Spleen (tissue), 13 donors: ENCODE measurements at places on chromosomes 6 and 20.

DNA sequence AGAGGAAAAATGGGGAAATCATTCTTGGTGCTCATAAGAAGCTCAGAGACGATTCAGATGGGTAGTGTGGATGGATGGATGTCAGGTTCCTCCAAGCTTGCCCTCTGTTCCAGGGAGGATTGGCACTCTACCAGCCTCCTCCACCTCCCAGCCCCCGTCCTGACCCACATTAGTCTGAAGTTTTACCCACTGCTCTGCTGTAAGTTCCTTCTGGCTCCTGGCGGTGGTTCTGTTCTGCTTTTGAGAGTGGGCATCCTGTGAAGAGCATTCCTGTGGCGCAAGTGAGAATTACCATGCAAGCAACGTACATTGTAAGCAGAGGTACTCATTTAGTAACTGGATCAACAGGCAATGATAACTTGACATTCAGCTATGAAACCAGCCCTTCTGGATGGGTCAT, 103.4 kb downstream of the SYNDIG1 start:
- H3K27ac ChIP-seq, result no peak overlapping the region
- H3K36me3 ChIP-seq, result no peaks in the 10 kb centered on the region
- no peak for DNase-seq
- no peaks in the 10 kb centered on the region for H3K4me1 ChIP-seq
- H3K27me3 ChIP-seq, result no peaks in the 10 kb centered on the region
- no peak overlapping the region for H3K4me3 ChIP-seq

- DNase-seq, result no peak
- peak overlapping the region; percentile 77 for H3K27ac ChIP-seq
- H3K4me1 ChIP-seq, result peaks cover 94% of the 10 kb centered on the region
- no peaks in the 10 kb centered on the region for H3K36me3 ChIP-seq
- no peak overlapping the region for H3K4me3 ChIP-seq
These were observed 37.9 kb downstream of the PREX1 start for GRCh38 chr20:48789781-48790472.

- peak overlapping the region; percentile 43 for H3K4me3 ChIP-seq
- peaks cover 34% of the 10 kb centered on the region for H3K4me1 ChIP-seq
- H3K27ac ChIP-seq, result peak overlapping the region; percentile 10
- H3K27me3 ChIP-seq, result no peaks in the 10 kb centered on the region
These were observed 111.2 kb downstream of the SCML4 start for GRCh38 chr6:107712665-107713551.

GRCh38 chr6:97049253-97050011, 124.9 kb downstream of the KLHL32 start:
- no peaks in the 10 kb centered on the region for H3K36me3 ChIP-seq
- H3K4me1 ChIP-seq, result no peaks in the 10 kb centered on the region
- peak overlapping the region; percentile 41 for H3K27ac ChIP-seq
- no peak for DNase-seq

GRCh38 chr6:91098006-91098405, 511.1 kb upstream of the MAP3K7 start:
- no peak overlapping the region for H3K27ac ChIP-seq
- H3K36me3 ChIP-seq, result no peaks in the 10 kb centered on the region
- no peak for DNase-seq
- H3K4me1 ChIP-seq, result no peaks in the 10 kb centered on the region

- H3K27ac ChIP-seq, result no peak overlapping the region
- DNase-seq, result no peak
- H3K4me1 ChIP-seq, result peaks cover 22% of the 10 kb centered on the region
- no peaks in the 10 kb centered on the region for H3K36me3 ChIP-seq
- no peak overlapping the region for H3K4me3 ChIP-seq
These were observed 13.4 kb upstream of the OCSTAMP start for GRCh38 chr20:46563860-46564221.

GRCh38 chr20:50338479-50339391, 148.1 kb downstream of the CEBPB start:
- H3K27me3 ChIP-seq, result no peaks in the 10 kb centered on the region
- DNase-seq, result peak; percentile 78
- H3K4me1 ChIP-seq, result peaks cover 24% of the 10 kb centered on the region
- H3K27ac ChIP-seq, result peak overlapping the region; percentile 10
- no peaks in the 10 kb centered on the region for H3K36me3 ChIP-seq
- peak overlapping the region; percentile 8 for H3K4me3 ChIP-seq

GRCh38 chr6:82006027-82006738, 241.4 kb downstream of the IBTK start:
- no peaks in the 10 kb centered on the region for H3K4me1 ChIP-seq
- H3K27me3 ChIP-seq, result no peaks in the 10 kb centered on the region
- DNase-seq, result no peak
- no peaks in the 10 kb centered on the region for H3K36me3 ChIP-seq
- H3K27ac ChIP-seq, result no peak overlapping the region

DNA sequence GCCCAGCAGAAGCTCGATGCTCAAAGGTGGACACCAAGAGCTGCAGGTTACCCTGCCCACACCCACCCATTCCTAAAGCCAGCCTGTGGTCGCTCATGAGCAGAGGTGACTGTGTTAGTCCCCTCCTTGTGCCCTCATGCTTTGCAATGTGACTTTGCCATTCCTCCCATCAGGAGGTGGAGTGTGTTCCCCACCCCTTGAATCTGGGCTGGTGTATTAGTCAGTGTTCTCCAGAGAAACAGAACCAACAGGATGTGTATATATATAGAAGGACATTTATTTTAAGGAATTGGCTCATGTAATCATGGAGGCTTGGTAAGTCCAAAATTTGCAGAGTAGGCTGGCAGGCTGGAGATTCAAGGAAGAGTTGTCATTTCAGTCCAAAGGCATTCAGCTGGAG, 54.4 kb upstream of the RNF24 start:
- no peaks in the 10 kb centered on the region for H3K27me3 ChIP-seq
- H3K4me3 ChIP-seq, result no peak overlapping the region
- peak; percentile 30 for DNase-seq
- no peaks in the 10 kb centered on the region for H3K36me3 ChIP-seq

GRCh38 chr6:15132167-15132566, 113.7 kb upstream of the JARID2 start:
- no peaks in the 10 kb centered on the region for H3K27me3 ChIP-seq
- H3K36me3 ChIP-seq, result no peaks in the 10 kb centered on the region
- no peaks in the 10 kb centered on the region for H3K4me1 ChIP-seq
- no peak for DNase-seq

DNA sequence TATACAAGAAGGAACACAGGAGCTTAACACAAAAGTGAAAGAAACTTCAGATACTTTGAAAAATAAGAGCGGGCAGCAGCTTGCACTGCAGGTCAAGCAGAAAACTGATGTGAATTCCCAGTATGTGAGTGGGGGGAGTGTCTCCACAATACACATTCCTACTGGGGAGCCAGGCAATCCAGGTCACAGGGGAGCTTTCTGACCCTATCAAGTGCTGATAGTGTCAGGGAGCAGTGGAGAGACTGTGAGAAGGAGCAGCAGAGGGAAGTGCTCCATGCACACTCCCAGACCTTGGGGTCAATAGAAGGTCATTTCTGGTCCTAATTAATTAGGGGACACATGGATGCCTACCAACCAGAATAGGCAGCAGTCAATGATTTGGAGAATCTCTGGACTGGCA, 59.4 kb downstream of the PDSS2 start:
- H3K27me3 ChIP-seq, result no peaks in the 10 kb centered on the region
- peaks cover 41% of the 10 kb centered on the region for H3K36me3 ChIP-seq
- H3K4me3 ChIP-seq, result no peak overlapping the region
- H3K4me1 ChIP-seq, result no peaks in the 10 kb centered on the region
- no peak for DNase-seq
- H3K27ac ChIP-seq, result no peak overlapping the region

- no peaks in the 10 kb centered on the region for H3K36me3 ChIP-seq
- no peak overlapping the region for H3K27ac ChIP-seq
- no peaks in the 10 kb centered on the region for H3K27me3 ChIP-seq
- peaks cover 11% of the 10 kb centered on the region for H3K4me1 ChIP-seq
- no peak overlapping the region for H3K4me3 ChIP-seq
These were observed 174.3 kb downstream of the SCP2D1 start for GRCh38 chr20:18987781-18988360.

DNA sequence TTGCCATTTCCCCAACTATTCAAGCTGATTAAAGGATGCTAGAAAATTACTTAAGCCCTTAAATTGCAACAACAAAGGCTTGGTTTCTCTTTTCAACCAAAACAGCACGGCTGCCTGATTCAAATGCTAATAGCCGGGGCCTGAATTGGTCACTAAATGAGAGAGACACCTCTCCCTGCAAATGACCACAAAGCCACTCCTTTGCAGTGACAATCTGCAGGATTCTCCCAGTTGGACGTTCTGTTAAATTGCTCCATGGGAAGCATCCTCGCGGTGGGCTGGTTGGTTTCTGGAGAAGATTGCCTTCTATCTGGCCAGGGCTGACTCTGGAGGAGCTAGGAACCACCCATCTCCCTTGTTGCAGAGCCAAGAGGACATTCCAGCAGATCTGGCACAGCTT, 29.7 kb upstream of the TBXT start:
- H3K27ac ChIP-seq, result no peak overlapping the region
- no peaks in the 10 kb centered on the region for H3K4me1 ChIP-seq
- no peak for DNase-seq
- no peaks in the 10 kb centered on the region for H3K36me3 ChIP-seq

DNA sequence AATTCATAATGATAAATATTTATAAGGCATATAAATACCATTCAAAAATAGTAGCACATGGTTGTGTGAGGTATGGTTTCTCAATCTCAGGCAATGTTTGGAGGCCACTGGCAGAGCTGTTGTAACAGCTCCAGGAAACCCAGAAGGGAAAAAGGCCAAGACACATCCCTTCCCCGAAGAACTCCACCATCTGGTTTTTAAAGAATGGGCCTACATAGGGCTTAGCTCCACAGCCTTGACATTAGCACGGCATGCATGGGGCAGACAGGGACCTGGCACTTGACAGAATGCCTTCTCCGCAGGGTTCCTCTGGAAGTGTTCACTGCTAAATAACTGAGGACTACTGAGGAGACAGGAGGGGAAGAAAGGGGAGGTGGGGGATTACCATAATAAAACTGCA, 16.1 kb upstream of the FOXO3 start:
- H3K27me3 ChIP-seq, result no peaks in the 10 kb centered on the region
- no peaks in the 10 kb centered on the region for H3K36me3 ChIP-seq
- DNase-seq, result no peak

GRCh38 chr20:63567136-63567385, 7.0 kb downstream of the HELZ2 start:
- H3K4me3 ChIP-seq, result peak overlapping the region; percentile 65
- DNase-seq, result no peak
- peaks cover 28% of the 10 kb centered on the region for H3K4me1 ChIP-seq
- no peaks in the 10 kb centered on the region for H3K27me3 ChIP-seq
- H3K36me3 ChIP-seq, result peaks cover 45% of the 10 kb centered on the region

DNA sequence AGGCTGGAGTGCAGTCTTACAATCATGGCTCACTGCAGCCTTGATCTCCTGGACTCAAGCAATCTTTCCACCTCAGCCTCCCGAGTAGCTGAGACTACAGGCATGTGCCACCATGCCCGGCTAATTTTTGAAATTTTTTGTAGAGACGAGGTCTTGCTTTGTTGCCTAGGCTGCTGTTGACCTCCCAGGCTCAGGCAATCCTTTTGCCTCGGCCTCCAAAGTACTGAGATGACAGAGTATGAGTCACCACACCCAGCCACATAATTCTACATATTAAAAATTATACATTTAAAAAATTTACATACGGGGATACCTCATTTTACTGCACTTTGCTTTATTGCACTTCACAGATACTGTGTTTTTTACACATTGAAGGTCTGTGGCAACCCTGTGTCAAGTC, 115.1 kb downstream of the MAN1A1 start:
- no peaks in the 10 kb centered on the region for H3K27me3 ChIP-seq
- H3K27ac ChIP-seq, result no peak overlapping the region
- DNase-seq, result no peak
- no peak overlapping the region for H3K4me3 ChIP-seq

- peak; percentile 88 for DNase-seq
- peaks cover 23% of the 10 kb centered on the region for H3K4me1 ChIP-seq
- H3K36me3 ChIP-seq, result peaks cover 19% of the 10 kb centered on the region
- H3K4me3 ChIP-seq, result peak overlapping the region; percentile 71
- H3K27me3 ChIP-seq, result no peaks in the 10 kb centered on the region
These were observed 4.5 kb downstream of the TP53INP2 start for GRCh38 chr20:34708621-34709043.

DNA sequence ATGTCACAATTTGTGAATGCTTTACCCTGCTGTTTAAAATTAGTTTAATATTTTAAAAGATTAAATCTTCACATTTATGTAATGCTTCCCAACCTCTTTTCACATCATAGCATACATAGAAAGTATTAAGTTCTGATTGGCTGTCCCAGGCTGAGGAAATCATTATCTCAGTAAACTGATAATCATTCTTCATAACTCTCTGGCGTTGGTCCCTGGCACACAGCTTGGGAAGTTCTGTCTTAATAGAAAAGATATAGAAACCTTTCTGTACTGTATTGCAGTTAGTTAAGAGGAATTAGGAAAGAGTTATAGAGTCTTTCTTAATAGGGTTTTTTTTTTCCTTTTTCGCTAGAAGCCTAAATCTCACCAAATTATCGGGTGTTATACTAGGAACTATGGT, 85.4 kb downstream of the CBFA2T2 start:
- H3K36me3 ChIP-seq, result no peaks in the 10 kb centered on the region
- no peak overlapping the region for H3K4me3 ChIP-seq
- DNase-seq, result no peak
- no peaks in the 10 kb centered on the region for H3K4me1 ChIP-seq

GRCh38 chr20:33875055-33875454, 63.9 kb downstream of the CHMP4B start:
- no peaks in the 10 kb centered on the region for H3K4me1 ChIP-seq
- no peak overlapping the region for H3K4me3 ChIP-seq
- H3K36me3 ChIP-seq, result no peaks in the 10 kb centered on the region
- no peak overlapping the region for H3K27ac ChIP-seq
- DNase-seq, result peak; percentile 83

DNA sequence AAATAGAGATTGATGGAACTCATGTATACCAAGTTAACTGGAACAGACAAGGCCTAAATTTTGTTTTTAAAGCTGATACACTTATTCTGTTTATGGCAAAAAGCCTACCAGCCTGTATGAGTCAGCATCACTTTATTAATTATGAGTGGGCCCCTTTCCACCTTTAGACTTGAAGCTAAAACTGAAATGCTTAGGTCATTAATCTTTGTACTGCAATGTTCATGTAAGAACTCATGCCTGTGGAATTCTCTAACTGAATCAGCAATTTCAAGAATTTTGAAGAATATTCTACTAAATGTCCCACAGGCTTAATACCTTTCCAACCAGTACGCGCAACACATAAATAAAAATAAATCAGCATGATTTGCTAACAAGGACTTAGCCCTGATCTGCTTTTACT, 140.2 kb upstream of the PHACTR1 start:
- no peaks in the 10 kb centered on the region for H3K27me3 ChIP-seq
- no peak overlapping the region for H3K27ac ChIP-seq
- no peak overlapping the region for H3K4me3 ChIP-seq
- no peak for DNase-seq
